Stimulated activated CD4-positive, alpha-beta T cell treated with anti-CD3 and anti-CD28 coated beads, TNF-alpha, amount 100 ng/mL, for 1 hour (primary cell): ENCODE measurements at places on chromosomes 2 and 18.

DNA sequence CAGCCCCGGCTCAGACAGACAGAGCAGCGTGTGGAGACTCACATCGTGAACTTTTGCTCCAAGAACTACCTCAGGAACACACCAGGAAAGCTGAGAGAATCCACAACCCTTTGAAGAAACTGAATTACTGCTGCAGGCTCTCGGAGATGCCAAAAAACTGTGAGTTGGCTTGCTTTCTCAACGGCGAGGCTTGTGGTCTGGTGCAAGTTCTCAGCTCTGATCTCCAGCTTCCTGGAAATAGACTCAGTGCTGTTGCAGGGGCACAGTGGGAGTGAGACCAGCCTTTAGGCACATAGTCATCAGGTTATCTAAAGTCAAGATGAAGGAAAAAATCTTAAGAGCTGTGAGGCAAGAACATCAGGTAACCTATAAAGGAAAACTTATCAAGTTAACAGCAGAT lies 273.7 kb upstream of the LRATD1 start:
- DNase-seq = no peak

DNA sequence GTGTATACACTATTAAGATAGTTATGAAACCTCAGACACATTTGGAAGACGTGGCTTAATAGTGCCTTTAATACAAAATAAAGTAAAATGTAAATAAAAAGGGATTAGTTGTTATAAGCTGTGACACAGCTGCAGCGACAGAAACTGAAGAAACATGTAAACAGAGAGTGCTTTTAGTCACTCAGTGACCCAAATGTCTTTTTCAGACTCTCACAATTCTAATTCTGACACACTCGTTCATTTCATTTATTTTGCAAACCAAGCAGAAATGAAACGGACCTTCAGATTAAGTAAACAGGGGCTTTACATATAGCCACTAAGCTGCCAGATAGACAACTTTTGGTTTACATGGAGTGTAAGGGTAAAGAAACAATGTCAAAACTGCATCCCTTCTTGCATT lies 181.0 kb upstream of the ETAA1 start:
- DNase-seq = no peak

DNA sequence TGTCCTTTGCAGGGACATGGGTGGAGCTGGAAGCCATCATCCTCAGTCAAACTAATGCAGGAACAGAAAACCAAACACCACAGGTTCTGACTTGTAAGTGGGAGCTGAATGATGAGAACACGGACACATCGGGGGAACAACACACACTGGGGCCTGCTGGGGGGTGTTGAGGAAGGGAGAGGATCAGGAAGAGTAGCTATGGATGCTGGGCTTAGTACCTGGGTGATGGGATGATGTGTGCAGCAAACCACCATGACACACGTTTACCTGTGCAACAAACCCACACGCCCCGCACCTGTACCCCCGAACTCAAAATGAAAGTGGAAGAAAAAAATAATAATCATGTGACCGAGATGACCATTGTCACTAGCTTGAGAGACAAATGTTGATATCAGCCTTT lies 114.7 kb downstream of the NDUFA10 start:
- no peak for DNase-seq

GRCh38 chr18:23165271-23166068 lies 30.2 kb downstream of the CABLES1 start:
- no peak for DNase-seq

- DNase-seq = no peak
Measured at GRCh38 chr2:115190459-115190858, 748.0 kb downstream of the DPP10 start.

DNA sequence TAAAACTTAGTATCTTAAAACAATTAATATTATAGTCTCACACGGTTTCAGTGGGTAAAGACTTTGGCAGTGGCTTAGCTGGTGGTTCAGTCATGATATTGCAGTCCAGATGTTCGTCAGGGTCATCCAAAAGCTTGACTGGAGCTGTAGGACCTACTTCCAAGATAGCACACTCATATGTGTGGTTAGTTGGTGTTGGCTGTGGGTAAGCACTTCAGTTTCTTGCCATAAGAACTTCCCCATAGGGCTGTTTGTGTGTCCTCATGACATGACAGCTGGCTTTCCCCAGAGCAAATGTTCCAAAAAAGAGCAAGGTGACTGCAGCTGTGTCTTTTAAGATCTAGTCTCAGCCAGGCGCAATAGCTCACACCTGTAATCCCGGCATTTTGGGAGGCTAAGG lies 48.5 kb upstream of the EPC2 start:
- DNase-seq = no peak

DNA sequence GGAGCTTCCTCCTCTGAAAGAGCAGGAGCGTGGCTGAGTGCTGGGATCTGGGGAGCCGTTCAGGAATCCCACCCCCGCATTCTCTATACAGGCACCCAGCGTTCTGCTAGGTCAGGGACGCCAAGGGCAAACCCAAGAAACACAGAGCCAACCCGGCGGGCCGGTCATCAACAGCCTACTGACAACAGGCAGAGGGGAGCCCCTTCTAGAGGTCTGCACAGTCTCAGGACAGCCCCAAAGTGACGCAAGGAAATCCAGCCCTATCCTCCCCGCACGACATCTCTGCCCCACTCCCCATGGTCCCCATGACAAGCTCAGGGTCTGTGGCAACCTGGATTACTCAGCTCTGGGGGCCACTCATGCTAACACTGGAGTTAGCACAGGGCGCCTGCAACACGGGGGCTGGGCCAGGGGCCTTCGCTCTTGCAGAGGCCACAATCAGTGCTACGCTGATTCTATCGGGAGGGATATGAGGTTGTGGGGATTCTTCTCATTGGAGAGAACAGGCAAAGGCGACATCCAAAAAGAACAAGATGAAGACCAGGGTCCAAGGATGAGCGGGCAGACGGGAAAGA lies 81.6 kb downstream of the PXDN start:
- DNase-seq = no peak

DNA sequence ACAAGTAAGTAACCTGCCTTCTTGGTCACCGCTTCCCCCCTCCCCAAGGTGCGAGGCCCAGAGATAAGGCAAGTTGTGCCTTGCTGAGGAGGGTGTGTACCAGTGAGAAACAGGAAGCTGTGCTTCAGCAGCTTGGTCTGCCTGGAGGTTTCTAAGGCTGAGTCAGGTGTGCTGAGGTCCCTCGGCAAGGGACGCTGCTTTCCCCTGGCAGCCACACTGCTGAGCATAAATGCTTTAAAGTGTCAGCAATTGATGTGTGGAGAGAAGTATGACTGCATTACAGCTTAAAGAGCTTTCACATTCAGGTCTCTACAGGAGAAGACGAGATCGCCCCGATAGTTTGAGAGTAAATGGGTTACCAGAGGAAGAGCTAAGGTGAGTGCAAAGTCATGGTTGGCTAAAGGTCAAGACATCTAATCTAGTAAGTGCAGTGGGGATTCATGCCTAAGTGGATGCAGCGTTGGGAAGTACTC lies 86.9 kb downstream of the LIMS1 start:
- peak; percentile 70 for DNase-seq

DNA sequence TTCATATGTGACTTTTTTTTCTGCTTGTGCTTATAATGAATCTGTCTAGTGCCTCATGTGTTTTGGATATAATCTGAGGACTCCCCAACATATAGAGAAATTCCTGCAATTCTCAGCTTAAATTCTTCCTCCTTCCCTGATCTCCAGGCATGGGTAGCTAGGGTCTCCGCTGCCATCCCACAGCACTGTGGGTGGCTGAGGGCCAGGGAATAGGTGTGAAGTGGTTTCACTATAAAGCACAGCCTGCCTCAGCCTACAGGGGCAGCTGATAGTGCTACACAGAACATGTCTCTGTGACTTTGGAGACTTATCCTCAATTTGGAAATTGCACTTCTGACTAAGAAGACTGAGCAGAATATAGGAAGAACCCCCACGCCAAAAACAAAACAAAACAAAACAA lies 137.3 kb upstream of the NABP1 start:
- DNase-seq = no peak

DNA sequence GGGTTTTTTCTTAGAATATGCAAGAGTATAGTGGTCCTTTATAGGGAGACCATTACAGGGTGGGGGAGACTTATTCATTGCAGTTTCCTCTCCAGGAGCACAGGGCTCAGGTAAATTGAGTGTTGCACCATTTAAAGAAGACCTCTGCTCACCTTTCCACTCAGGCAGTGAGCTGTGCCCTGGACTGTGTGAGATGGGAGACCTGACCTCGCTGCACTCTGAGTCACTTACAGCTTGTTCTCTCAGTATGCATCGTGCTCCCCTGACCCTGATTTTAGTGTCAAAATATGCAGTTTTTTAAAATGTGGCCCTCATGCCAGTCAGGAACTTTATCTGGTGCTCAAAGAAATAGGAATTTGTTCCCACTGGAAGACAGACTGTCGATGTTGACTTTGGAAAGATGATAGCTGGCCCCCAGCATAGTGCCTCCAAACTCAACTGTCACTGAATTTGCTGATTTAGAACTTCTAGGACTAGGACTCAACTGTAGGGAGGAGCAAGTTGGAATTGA lies 146.7 kb upstream of the EPAS1 start:
- DNase-seq = no peak

DNA sequence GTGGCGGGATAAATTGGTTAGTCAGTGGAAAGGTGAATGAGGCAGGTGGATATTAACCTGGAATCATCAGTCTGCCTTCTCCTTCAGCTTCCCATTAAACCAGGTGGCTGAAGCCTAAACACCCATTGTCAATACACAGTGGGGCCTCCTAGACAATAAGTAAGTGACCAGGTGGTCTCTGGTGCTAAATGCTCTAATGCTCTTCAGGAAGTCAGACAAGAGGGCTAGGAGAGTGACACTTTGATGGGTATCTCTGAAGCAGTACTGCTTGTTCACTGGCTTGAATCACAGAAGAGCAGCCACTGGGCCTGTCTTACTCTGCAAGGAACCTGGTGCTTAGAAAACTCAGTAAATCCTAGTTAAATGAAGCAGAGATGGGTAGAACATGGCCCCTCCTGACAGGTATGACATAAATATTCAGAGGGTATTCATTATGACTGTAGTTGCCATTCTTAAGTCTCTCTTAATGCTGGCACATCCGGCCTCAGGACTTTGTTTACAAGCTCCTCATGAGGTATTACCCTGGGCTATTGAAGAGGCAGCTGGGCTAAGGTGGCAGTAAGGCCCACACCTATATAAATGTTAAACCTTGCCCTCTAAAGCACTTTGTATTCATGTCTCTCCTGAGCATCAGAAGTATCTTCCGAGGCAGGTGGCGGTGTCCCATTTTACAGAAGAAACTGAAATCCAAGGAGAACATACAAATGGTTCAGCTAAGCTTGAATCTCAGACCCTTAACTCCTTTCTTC lies 104.9 kb downstream of the NCK2 start:
- DNase-seq = no peak

GRCh38 chr18:50441016-50441415 lies 66.2 kb downstream of the SKA1 start:
- DNase-seq = no peak

DNA sequence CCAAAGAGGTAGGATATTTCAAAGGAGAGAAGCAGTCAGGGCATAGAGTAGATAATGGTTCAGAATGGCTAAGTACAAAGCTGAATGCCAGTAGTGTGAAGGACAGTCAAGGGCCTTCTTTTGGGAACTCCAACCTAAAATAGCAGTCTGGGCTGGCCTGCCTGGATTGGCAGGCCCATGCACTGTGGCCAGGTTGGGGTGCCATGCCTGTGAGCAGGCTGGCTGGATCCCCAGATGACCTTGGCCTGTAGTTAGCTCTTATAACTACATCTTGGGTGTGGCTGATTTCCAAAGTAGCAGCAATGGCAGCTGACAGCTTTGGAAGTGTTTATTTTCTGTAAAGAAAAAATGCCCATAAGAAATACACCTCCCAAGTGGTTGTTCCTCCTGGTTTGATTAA lies 51.5 kb upstream of the ITGB6 start:
- no peak for DNase-seq

DNA sequence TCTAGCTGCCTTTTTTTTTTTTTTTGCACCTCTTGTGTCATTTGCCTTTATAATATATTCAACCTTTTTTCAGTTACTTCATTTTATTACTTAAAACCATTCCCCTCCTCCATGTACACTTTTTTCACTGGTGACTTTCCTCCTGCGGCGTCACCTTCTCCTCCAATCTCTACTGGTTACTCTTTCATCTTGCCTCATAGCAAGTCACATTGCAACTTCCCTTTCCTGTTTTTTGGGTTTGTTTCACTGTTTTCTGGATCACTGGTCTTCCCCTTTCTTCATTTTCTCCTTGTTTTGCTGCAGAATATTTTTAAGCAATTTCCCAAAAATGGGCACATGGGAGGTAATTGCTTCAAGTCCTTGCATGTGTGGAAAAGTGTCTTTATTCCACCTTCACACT lies 37.7 kb upstream of the GPR155 start:
- no peak for DNase-seq

DNA sequence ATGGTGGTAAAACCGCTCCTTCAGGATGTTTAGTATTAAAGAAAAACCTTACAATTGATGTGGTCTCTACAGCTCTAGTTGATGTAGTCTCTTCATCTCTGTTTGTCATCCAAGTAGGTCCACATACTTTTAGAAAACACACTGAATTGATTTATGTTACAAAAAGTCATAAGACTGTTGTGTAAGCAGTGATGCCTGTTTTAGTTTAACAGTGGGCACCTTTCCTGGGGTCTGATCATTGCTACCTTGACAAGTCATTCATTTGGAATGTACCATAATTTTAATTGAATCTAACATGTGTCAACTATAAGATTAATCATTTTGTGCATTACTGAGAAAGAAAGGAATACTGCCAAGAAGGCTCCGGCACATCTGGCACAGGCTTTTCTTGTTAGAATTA lies 34.3 kb downstream of the GIGYF2 start:
- no peak for DNase-seq

- DNase-seq = no peak
Measured at GRCh38 chr2:177449159-177449558, 56.6 kb downstream of the AGPS start.

DNA sequence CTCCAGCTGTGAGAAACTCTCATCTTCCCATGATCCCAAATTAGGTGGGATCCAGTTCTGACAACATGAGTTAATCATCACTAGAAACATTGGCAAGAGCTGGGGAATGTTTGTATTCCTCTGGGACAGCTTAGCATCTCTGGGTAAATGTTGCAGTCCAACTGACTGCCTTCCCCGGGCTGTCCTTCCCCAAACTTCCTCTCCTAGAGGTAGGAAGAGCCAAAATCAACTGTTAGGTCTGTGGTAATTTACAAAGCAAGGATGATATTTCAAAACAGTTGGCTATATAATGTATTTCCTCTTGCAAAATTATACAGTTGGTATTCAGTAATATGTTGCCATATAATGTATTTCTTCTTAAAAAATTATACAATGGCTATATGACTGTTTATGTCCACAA lies 148.5 kb downstream of the MGAT5 start:
- no peak for DNase-seq
